GM10248 (cell line): ENCODE measurements at places on chromosomes 12 and 14.

DNA sequence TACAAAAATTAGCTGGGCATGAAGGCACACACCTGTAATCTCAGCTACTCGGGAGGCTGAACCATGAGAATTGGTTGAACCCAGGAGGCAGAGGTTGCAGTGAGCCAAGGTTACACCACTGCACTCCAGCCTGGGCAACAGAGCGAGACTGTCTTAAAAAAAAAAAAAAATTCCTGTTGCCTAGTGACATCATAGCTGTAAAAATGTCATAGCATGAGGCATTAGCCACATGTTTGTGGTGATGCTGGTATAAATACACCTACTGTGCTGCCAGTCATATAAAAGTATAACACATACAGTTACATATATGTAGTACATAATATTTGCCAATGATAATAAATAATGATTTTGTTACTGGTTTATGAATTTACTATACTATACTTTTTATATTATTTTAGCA lies 22.2 kb downstream of the SLC41A2 start:
- DNase-seq, result no peak

GRCh38 chr14:35809597-35809996 lies 502 bp upstream of the RALGAPA1 start:
- no peak for DNase-seq

- DNase-seq, result no peak
These were observed 34.4 kb upstream of the GALNT9 start for GRCh38 chr12:132363661-132364347.

DNA sequence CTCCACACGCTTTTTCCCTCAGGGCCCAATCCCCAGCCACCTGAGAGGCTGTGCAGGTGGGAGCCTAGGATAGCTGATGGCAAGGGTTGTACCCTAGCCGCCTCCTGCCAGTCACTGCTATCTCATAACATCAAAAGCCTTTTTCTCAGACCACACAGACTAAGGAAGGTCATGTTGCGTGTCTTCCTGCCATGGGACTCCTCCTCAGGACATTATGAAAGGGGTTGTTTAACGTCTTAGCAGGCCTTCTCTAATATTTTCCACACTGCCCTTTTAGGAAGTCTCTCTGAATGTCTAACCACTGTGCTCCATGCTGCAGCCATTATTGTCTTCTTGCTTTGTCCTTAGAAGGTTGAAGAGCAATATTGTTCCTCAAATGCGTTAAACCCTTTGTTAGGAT lies 7.6 kb upstream of the SMUG1 start:
- DNase-seq, result no peak

DNA sequence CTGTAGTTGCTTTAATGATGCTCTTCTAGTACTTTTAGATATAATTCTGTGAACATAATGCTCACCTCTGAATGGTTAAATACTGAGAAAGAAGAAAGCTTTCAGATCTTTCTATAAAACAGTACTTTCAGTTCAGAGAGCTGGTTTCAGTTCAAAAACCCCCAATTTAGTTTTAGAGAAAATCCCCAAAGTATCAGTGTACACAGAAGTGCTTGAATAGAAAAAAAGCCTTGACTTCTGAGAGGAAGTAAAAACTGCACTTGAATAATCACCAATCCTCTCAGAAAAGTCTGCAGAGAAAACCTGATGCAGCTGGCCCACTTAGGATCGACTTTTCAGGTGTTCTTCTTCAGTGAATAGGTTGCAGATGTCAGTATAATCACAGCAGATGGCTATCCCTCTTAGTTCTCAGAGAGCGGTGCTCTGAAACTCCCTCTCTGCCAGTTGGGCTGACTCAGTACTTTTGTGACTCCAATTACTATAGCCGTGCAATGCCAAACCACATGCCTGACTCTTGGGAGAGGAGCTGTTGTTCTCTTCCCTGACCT lies 616.3 kb downstream of the LRFN5 start:
- DNase-seq, result peak; percentile 16

- no peak for DNase-seq
These were observed 98.2 kb downstream of the BTG1 start for GRCh38 chr12:92047393-92047826.

- no peak for DNase-seq
These were observed 6.6 kb upstream of the IKZF4 start for GRCh38 chr12:56014205-56014604.

- no peak for DNase-seq
These were observed 886 bp downstream of the SIX1 start for GRCh38 chr14:60648249-60648933.

GRCh38 chr12:5210179-5210922 lies 166.7 kb downstream of the KCNA5 start:
- DNase-seq, result no peak

DNA sequence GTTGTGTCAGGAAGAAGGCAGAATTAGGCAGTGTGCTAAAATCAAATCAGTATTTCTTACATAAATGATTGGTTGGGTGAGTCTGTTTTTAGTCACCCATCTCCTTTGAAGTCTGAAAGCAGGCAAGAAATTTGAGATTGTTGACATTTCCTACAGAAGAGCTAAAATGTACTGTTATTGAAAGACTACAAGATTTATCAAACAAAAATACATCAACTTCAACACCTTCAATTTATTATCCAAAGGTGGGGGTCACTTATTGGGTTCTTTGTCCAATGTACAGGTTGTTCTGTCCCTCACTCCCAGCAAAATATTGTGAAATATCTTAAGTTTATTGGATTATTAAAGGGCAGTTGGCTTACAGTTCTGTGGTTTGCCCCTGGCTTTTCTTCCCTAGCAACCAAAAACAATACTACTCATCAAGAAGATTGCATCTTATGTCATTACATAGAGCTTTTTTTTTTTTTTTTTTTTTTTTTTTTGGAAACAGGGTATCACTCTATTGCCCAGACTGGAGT lies 20.6 kb upstream of the PKP2 start:
- no peak for DNase-seq

DNA sequence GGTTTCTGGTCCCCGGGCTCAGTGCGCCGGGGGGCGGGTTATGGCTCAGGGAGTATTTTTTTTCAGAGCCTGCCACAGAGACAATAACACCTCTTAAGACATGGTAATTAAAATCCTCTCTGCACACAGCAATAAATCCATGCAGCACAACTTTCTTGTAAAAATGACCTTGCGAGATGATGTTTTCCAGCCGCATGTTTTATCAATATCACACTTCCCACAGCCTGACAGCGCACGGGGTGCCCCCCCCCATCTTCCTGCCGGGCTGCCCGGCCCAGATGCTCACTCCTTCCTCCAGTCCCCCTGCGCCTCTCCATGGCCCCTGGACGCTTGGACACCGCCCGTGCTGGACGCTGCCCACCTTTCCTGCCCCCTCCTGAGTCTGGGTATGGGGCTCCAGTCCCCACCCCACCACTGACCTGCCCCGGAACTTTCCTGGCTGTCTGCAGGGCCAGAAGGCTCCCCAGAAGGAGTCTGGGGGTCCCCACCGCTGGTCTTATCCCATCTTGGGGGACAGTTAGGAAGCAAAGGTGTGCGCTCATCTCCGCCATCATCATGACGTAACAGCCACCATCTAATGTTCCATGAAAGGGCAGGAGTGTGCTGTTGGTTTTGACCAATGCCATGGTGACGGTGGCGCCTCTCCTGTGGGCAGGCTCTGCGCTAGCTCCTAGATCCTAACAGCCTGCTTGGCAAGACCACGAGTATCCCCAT lies 182.9 kb downstream of the KIF26A start:
- DNase-seq, result no peak

DNA sequence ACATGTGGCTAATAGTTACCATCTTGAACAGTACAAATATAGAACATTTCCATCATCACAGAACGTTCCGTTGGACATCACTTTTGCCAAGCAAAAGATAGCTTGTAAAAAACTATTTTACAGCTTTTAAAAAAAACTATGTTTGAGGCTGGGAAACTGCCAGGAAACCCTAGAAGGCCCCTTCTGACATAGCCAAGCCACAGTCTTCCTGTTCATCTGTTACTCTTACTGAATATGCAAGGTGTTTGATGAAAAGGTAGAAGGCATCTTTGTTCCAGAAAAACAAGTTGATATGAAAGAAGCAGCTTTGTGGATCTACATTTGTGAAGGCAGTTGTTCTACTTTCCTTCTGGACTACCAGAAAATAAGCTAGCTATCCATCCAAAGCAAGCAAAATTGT lies 23.6 kb upstream of the WNK1 start:
- no peak for DNase-seq

DNA sequence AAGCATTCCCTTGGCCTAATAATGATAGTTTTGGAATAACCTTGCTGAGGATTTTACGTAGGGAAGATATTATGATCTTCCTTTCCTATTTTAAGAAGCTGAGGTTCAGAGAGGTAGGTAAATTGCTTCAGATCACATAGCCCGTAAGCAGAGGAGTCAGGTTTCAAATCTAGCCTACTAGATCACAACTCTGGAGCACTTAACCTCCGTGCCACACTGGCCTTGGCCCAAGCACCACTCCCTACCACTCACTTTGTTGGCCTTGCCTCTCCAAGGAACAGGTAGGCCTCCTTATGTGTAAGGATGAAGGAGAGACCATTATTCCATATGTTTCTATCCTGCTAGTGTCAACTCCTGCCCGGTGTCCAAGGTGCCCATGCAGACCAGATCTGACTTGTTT lies 12.4 kb upstream of the ACOT1 start:
- no peak for DNase-seq

DNA sequence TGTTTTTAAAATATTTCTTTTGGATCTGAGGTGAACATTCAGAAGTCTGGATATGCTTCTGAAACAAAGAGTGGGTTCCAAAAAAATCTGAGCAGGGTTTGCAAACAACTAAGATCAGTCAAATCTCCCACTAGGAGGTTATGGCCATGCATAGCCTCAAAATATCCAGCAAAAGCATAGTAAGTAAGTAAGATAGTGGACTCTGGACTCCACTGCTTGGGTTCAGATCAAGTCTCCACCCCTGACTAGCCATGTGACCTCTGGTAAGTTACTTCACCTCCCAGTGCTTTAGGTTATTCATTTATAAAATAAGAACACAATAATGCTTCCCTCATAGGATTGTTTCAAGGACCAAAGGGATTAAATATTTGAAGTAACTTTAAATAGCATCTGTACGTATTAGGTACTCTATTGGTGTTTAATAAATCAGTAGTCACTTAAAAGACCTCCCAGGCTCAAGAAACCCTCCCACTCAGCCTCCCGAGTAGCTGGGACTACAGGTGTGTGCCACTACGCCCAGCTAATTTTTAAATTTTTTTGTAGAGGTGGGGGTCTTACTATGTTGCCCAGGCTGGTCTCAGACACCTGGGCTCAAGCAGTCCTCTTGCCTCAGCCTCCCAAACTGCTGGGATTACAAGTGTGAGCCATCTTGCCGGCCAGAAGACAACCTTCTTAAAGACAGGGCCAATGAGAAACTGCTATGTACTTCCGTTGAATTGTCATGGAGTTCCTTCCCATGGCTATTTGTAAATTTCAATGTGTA lies 95.7 kb upstream of the SOX5 start:
- DNase-seq, result no peak

GRCh38 chr12:43884683-43885410 lies 49.0 kb downstream of the TMEM117 start:
- DNase-seq, result no peak

- no peak for DNase-seq
These were observed 148.2 kb downstream of the PLEKHA5 start for GRCh38 chr12:19277711-19278110.

GRCh38 chr14:88289234-88289633 lies 33.8 kb downstream of the KCNK10 start:
- DNase-seq, result no peak

GRCh38 chr12:88781909-88782308 lies 201.6 kb upstream of the KITLG start:
- no peak for DNase-seq

- no peak for DNase-seq
These were observed 45.9 kb downstream of the LGMN start for GRCh38 chr14:92702441-92702918.

GRCh38 chr14:96901227-96901626 lies 104.0 kb downstream of the VRK1 start:
- peak; percentile 49 for DNase-seq

- no peak for DNase-seq
These were observed 101.9 kb downstream of the TMTC3 start for GRCh38 chr12:88243982-88244381.

- DNase-seq, result no peak
These were observed 22.4 kb downstream of the ARG2 start for GRCh38 chr14:67641902-67642749.

DNA sequence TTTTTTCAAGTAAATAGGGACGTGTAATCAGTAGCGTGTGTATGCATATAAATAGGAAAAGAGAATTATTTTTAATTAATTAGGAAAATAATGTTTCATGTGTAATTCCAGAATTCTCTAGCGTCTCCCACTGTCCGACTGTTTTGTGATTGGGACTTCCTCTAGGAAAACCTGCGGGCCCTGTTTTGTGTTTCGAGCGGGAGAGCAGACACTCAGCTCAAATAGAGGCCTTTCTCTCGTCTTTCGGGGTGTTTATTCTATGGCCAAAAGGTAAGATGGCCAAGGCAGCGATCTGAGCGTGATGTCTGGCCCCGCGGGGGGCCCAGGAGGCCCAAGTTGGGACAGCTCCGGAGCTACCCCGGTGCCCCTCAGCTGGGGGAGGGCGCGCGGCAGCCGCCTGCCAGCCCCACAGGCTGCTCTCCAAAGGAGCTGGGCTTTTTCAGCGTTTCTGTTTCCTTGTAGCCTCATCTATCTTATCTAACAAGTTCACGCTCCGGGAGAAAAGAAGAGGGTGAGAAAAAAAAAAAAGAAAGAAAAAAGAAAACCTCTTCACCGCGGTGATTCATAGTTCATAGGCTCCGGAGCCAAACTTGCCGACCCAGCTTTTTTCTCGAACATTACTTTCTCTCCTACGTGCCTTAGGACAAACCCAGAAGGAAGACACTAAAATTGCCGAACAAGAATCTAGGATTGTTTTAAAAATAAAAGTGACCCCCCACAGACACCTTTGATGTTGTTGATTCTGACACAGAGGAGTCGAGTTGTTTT lies 7.5 kb upstream of the FOXG1 start:
- no peak for DNase-seq

DNA sequence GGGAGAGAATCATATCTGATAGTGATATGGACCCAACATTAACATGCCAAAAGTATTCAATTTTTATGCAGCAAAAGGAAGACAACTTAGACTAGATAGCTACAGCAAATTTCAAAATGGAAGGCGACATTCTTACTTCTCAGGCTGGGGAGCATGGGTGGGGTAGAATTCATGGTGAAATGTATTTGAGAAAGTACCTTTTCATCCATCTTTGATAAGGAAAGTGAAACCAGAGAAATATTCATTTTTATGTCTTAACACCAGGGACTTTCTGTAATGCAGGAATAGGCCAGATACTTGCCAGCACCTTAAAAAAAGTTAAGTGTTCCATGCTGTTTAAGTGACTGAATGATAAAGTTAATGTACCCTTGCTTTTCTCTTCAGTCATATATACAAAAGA lies 13.4 kb downstream of the BTG1 start:
- no peak for DNase-seq

GRCh38 chr12:118025168-118025567 lies 8.7 kb downstream of the RFC5 start:
- no peak for DNase-seq

- no peak for DNase-seq
These were observed 108.7 kb downstream of the SYT10 start for GRCh38 chr12:33330940-33331339.

GRCh38 chr14:20760950-20761349 lies 7.3 kb upstream of the EDDM3B start:
- no peak for DNase-seq

- no peak for DNase-seq
These were observed 48.7 kb downstream of the HEATR5A start for GRCh38 chr14:31371646-31372045.
